ENCODE measurements at places on chromosomes 11 and 22.

GRCh38 chr11:91947215-91947820 is 277.3 kb upstream of the FAT3 start:
- DNase-seq, result peak; percentile 76

DNA sequence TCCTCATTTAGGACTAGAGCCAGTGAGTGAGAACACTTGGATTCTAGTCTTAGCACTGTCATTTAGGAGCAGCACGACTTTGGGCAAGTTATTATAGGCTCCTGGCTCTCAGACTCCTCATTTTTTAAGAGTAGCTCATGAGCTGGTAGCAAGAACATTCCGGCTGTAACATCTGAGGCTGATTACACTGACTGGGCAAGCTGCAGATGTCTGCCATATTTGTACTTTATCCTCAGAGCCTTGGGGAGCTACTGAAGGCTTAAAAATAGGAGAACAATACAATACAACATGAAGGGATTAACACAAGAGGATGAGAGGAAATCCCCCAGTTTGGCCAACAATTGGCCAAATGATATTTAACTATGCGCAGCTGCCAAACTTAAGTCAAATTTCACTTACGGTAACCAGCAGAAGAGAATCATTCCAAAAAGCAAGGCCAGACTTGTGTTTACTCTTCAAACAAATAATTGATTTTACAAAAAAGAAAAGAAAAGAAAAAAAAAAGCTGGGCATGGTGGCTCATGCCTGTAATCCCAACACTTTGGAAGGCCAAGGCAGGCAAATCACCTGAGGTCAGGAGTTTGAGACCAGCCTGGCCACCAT is 113.1 kb upstream of the ARHGAP42 start:
- peak; percentile 12 for DNase-seq

DNA sequence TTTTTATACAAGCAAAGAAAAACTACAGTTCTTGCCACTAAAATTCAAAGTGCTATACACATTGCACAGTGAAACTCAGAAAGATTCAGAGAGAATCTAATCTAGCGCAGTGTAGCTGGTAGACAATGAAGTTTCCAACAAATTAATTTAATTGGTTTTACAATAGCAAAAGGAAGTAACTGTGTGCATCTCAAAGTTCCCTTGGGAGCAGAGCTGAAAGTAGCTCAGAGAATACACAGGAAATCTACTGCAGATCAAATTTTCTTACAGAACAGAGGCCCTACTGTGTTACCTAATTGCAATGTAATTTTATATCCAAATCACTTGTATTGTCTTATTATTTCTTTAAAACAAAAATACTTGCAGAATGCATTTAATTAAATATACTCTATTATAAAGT is 1396.2 kb upstream of the TENM4 start:
- no peak for DNase-seq

DNA sequence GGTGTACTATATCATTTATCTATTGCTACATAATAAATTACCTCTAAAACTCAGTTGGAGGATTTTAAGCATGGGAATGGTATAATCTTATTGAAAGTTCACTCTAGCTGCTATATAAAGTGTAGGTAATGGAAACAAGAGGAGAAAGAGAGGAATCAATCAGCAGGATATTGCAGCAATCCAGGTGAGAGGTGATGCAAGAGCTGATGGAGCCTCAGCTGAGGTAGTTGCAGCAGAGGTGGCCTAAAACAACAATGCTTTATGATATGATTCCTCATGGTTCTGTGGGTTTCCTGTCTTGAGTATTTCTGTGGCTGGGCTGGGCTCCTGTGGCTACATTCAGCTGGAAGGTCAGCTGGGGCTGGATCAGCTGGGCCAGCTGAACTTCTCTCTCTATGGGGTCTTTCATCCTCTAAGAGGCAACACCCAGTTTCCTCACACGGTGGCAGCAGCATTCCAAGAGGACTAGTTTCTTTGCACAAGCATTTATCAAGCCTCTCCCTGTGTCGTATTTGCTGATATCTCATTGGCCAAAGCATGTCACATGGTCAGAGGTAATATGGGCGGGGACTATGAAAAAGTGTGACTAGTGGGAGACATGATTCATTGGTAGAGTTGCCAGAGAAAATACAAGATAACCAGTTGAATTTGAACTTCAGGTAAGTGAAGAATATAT is 135.4 kb upstream of the LARGE1 start:
- DNase-seq, result no peak

- peak; percentile 76 for DNase-seq
Observed at GRCh38 chr11:35064114-35064800, 74.7 kb upstream of the CD44 start.

Measured in GM04503 (cell line).